ENCODE measurements at places on chromosomes 7 and 10.

- no peak for DNase-seq
Observed at GRCh38 chr7:6532516-6532915, 18.7 kb downstream of the GRID2IP start.

- DNase-seq = no peak
Observed at GRCh38 chr7:55957190-55957589, 5.5 kb downstream of the MRPS17 start.

- DNase-seq = no peak
Observed at GRCh38 chr10:51321980-51322379, 247.7 kb downstream of the PRKG1 start.

GRCh38 chr10:27433976-27434375 lies 70.1 kb upstream of the RAB18 start:
- no peak for DNase-seq

DNA sequence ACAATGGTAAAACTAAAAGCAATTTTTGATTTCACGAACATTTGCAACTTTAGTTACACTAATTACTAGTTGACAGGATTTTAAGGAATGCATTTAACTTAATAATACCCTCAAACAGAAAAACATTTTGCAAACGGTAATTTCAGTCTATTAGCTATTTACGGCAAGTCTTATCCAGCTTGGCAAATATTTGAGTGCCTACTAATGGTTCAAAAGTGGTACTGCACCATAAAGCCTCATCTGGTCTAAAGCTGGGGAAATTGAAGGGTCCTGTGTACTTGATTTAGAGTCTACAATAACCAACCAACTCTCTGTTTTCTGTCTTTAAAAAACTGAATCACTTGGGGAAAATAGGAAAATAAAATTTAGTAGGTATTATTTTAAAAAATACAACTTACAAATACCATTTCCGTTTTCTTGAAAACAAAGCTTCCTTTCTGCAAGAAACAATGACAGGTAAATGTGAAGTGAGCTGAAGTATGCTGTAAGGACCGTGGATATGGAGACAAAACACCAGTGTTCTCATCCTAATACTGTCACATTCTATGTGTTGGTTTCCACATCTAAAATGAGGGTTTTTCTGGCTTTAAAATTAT lies 142.3 kb downstream of the VPS50 start:
- DNase-seq = no peak
